T-helper 17 cell (primary cell): ENCODE measurements at places on chromosomes 2 and 18. TPM values are rescaled to one million over a fixed set of nuclear protein-coding genes. Genes with fewer than 3 reads are reported as not detected.

GRCh38 chr2:239305222-239305575 lies 95.6 kb downstream of the HDAC4 start:
- no peak overlapping the region for H3K4me3 ChIP-seq
- H3K4me1 ChIP-seq = peaks cover 16% of the 10 kb centered on the region
- no peak for DNase-seq
- no peaks in the 10 kb centered on the region for H3K36me3 ChIP-seq
- no peak overlapping the region for H3K27ac ChIP-seq
- no peaks in the 10 kb centered on the region for H3K27me3 ChIP-seq

FEV gene
- not detected for total RNA-seq

- peaks cover 52% of the 10 kb centered on the region for H3K27me3 ChIP-seq
- H3K4me1 ChIP-seq = no peaks in the 10 kb centered on the region
- no peak overlapping the region for H3K4me3 ChIP-seq
- peaks cover 2% of the 10 kb centered on the region for H3K36me3 ChIP-seq
- no peak for DNase-seq
Measured at GRCh38 chr18:9732031-9732430, 23.9 kb downstream of the RAB31 start.

UGT1A6 gene
- not detected for total RNA-seq

- DNase-seq = no peak
- peaks cover 16% of the 10 kb centered on the region for H3K27me3 ChIP-seq
- no peak overlapping the region for H3K4me3 ChIP-seq
- no peaks in the 10 kb centered on the region for H3K36me3 ChIP-seq
- H3K27ac ChIP-seq = no peak overlapping the region
Measured at GRCh38 chr2:121135168-121135853, 149.7 kb downstream of the TFCP2L1 start.
